Suppressor macrophage treated with lipopolysaccharide for 1 hour (primary cell): ENCODE measurements at places on chromosomes 11 and 22.

DNA sequence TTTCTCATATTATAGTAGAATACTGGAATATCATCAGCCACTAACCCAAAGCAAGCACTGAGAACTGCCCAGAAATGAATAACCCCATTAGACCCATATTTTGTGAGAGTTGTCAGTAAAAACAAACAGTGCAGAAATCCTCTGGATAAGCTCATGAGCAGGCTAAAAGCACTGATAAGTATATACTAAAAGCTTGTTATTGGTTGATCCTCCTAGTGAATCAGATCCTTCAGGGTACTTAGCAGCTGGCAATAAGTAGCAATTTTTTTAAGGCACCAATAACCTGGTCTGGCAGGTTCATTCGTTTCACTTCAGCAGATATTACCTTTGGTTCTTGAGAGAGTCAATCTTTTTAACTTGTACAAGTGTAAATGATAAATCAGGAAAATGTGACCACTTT lies 1.2 kb downstream of the NOX4 start:
- no peak for DNase-seq

GRCh38 chr11:14975252-14975587 lies 3.1 kb upstream of the CALCA start:
- no peak for DNase-seq

DNA sequence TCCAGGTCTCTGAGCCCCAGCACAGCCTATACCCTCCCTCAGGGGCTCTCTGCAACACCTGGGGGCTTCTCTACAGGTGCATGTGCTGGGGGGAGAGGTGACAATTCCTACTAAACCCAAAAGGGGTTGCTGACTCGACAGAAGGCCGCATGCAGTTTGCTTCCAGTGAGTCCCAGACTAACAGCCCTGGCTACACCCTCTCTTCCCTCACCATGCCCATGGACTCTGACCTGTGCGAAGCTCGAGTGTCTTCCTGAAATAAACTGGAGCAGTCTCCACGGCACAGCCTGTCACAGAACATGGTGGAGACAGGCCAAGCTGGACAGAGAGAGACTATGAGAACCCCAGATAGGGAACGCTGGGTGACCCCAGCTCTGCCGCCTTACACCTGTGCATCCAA lies 16.6 kb downstream of the PLEKHA7 start:
- DNase-seq = no peak

DNA sequence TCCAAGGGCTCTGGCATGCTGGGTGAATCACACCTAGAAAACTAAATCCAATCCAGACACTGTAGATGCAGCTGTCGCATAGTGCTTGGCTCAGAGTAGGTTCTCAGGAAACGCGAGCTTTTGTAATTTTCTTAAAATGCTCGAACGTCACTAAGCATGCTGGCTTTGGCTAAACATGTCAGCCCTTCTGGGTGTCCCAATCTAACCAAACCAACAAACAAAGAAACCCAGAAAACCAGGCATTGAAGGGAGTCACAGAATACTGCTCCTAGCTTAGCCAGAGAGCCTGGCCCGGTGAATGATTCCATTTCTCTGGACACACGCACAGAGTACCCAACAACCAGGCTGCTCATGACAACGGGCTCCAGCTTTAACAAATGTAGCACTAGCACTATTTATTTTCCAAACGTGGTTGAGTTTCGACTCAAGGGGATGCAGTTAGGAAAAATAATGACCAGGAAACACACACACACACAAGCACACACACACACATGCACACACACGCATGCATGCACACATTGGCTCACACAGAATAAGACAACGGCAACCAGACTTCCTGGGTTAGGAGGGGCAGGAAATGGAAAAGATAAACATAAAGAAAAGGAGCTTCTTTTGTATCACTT lies 492.6 kb downstream of the MIAT start:
- no peak for DNase-seq
